ENCODE measurements at places on chromosomes 4 and X. TPM values are rescaled to one million over a fixed set of nuclear protein-coding genes. Genes with fewer than 3 reads are reported as not detected.

- H3K36me3 ChIP-seq = no peaks in the 10 kb centered on the region
- H3K4me1 ChIP-seq = no peaks in the 10 kb centered on the region
- no peak for DNase-seq
- peak within 1 kb of the TSS; percentile 94 for H3K27ac ChIP-seq
- H3K27me3 ChIP-seq = no peaks in the 10 kb centered on the region
Measured at GRCh38 chrX:43656005-43656494, at the start of gene MAOA. MAOA (plus strand) TSS chrX:43656299; CDS start chrX:43656342, 43 bp downstream.

- no peak overlapping the region for H3K27ac ChIP-seq
- H3K4me3 ChIP-seq = no peak overlapping the region
- peaks cover 13% of the 10 kb centered on the region for H3K4me1 ChIP-seq
- no peaks in the 10 kb centered on the region for H3K36me3 ChIP-seq
- DNase-seq = no peak
Measured at GRCh38 chr4:123701131-123701575, 304.6 kb downstream of the SPRY1 start.

Gene DACH2
- 1.3 TPM for total RNA-seq

Gene G3BP2
- total RNA-seq = 90.2 TPM

All from esophagus squamous epithelium (tissue), 5 donors.